ENCODE measurements at places on chromosomes 1 and 21.

DNA sequence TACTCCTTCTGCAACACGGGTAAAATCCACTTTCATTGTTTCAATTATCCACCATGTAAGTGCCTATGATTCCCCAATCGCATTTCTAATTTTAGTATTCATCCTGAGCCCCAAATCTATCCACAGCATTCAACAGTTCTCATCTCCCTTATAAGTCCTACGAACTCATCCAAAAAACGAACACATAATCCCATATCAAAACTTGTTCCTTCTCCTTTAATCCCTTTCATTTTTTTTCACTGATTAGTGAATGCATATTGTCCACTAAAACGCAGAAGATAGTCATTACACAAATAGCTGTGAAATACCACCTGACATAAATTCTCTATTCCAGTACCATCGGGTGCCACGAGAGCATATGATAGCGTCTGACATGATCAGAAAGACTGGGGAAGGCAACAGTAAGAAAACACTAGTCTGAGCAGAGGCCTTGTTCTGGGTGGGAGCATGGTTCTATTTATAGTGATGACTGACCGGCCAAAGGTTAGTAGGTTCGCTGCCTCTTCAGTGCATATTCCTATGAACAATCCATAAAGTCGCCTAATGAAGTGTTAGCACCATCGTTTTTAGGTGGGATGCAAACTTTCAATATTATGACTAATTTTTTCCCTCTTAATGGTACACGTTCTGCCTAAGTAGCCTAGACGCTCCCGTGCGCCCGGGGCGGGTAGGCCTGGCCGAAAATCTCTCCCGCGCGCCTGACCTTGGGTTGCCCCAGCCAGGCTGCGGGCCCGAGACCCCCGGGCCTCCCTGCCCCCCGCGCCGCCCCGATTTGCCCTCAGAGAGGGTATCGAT lies 648 bp downstream of the ATP5PF start:
- no peak for DNase-seq

DNA sequence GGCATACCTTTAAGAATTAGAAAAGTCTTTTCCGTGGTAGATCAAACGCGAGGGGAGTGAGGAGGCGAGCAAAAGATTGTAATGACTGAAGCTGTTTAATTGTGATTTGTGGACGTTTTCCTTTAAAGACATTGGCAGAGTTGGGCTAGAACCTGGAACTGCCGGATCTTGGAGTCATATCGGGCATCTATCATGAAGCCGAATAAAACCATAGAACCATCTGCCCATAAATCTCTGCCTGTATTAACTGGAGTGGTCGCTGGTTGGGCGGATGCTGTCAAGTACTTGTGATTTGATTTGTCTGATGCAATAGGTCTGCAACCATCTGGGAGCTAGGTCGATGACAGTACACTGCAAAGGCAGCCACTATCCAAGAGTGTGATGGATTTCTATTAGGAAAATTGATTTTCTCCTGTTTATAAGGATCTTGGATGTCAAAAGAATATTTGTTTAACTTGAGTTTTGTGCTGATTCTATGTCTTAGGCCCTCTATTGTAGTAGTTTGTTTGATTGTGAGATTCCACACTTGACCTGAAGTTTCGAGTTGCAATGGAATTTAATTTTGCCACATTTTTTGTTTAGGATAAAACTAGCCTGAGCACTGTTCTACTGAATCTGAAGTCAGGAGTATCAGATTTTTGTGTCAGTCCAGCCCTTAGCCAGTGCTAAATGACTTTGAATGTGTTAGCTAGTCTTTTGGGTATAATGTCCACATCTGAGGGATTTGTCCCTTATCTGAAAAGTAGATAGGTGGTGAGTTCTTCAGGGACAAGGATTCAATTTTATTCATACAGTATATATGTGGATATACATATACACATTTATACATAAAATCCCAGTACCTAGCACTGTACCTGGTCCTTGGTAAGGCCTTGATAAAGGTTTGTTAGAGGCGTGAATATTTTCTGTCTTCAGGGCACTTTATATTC lies 1.2 kb downstream of the SARS1 start:
- peak; percentile 71 for DNase-seq

DNA sequence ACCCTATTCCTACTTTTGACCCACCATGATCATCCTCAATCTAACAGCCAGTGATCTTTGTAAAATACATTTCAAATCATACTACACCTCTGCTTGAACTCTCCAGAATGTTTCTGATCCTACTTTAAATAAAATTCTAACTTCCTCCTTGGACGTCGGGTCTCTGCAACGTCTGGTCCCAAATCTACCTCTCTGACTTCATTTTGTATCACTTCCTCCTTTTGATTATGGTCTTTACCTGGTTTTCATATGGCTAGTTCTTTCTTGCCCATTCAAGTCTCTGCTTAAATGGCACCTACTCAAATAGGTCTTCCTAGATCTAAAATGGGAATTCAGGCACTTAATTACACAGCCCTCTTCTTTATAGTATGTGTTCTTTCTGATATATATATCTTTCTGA lies 18.2 kb downstream of the PLPPR4 start:
- DNase-seq = no peak

- no peak for DNase-seq
Measured at GRCh38 chr1:29385966-29386365, 149.6 kb downstream of the PTPRU start.

GRCh38 chr1:52127181-52128180 lies 14.4 kb upstream of the ZFYVE9 start:
- no peak for DNase-seq

- DNase-seq = no peak
Measured at GRCh38 chr1:53826367-53826766, 11.7 kb downstream of the NDC1 start.
